Mesenchymal stem cell (in vitro differentiated cells and primary cell): ENCODE measurements at places on chromosomes 2 and 18.

DNA sequence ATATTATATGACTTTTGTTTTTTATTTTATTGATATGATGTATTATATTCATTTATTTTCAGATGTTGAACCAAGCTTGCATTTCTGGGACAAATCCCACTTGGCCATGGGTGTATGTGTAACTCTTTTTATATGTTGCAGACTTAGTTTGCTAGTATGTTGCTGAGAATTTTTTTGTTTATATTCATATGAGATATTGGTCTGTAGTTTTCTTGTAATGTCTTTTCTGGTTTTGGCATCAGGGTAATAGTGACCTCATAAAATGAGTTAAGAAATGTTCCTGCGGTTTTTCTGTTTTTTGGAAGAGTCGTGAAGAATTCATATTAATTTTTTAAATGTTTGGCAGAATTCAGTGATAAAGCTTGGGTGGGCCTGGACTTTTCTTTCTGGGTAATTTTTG lies 88.7 kb downstream of the ASB1 start:
- DNase-seq = no peak
- no peaks in the 10 kb centered on the region for H3K27me3 ChIP-seq
- H3K36me3 ChIP-seq = no peaks in the 10 kb centered on the region
- no peak overlapping the region for H3K4me3 ChIP-seq
- no peak overlapping the region for H3K27ac ChIP-seq

GRCh38 chr2:28543316-28544035 lies 47.6 kb downstream of the PLB1 start:
- no peak for DNase-seq
- peaks cover 21% of the 10 kb centered on the region for H3K27me3 ChIP-seq
- peaks cover 2% of the 10 kb centered on the region for H3K4me1 ChIP-seq
- H3K36me3 ChIP-seq = no peaks in the 10 kb centered on the region
- H3K4me3 ChIP-seq = no peak overlapping the region
- H3K27ac ChIP-seq = no peak overlapping the region

DNA sequence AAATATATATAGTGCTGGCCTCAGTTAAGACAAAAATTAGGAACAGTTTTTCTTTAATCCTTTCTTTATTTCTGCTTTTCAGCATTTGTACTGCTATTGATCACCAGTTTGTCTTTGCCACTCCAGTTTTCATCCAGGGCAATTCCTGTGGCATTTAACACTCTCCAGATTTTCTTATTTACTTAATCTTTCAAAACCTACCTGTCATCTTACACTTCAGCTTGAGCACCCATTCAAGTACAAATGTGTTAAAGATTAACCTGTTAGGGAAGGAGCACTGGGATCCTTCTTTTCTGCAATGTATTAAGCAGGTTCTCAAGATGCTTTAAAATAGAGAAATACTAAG lies 101.8 kb upstream of the SCN1A start:
- no peaks in the 10 kb centered on the region for H3K4me1 ChIP-seq
- H3K4me3 ChIP-seq = no peak overlapping the region
- H3K27me3 ChIP-seq = no peaks in the 10 kb centered on the region
- H3K27ac ChIP-seq = no peak overlapping the region
- no peak for DNase-seq
- no peaks in the 10 kb centered on the region for H3K36me3 ChIP-seq

- H3K27me3 ChIP-seq = no peaks in the 10 kb centered on the region
- DNase-seq = no peak
- H3K36me3 ChIP-seq = peaks cover 8% of the 10 kb centered on the region
- no peak overlapping the region for H3K4me3 ChIP-seq
- no peak overlapping the region for H3K27ac ChIP-seq
- peaks cover 8% of the 10 kb centered on the region for H3K4me1 ChIP-seq
Observed at GRCh38 chr2:232588680-232589585, 38.4 kb downstream of the EIF4E2 start.

DNA sequence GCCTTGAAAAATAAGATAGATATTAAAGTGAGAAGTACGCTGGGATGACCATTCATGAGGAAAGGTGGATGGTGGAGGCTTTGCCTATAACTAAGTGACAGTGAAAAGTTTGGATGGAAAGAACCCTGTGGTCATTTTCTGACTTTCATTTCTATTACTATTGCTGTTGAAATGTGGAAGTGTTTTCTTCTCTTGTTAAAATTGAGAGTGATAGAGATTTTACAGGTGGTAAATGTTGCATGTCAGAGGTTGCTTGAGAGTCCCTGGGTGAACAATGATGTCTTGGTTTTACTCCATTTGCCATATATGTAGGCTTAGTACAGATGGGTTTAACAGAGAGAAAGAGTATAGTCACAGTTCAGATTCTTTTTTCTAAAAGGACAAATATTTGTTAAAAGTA lies 18.4 kb downstream of the NCOA1 start:
- no peaks in the 10 kb centered on the region for H3K4me1 ChIP-seq
- no peaks in the 10 kb centered on the region for H3K36me3 ChIP-seq
- H3K27me3 ChIP-seq = no peaks in the 10 kb centered on the region
- no peak for DNase-seq
- no peak overlapping the region for H3K4me3 ChIP-seq

GRCh38 chr2:23231865-23232264 lies 153.1 kb upstream of the KLHL29 start:
- no peak overlapping the region for H3K4me3 ChIP-seq
- no peaks in the 10 kb centered on the region for H3K36me3 ChIP-seq
- no peak overlapping the region for H3K27ac ChIP-seq
- no peaks in the 10 kb centered on the region for H3K4me1 ChIP-seq

GRCh38 chr2:173690349-173690748 lies 274.8 kb downstream of the SP3 start:
- no peak for DNase-seq
- H3K4me1 ChIP-seq = no peaks in the 10 kb centered on the region
- H3K27me3 ChIP-seq = no peaks in the 10 kb centered on the region
- no peak overlapping the region for H3K27ac ChIP-seq
- no peaks in the 10 kb centered on the region for H3K36me3 ChIP-seq

DNA sequence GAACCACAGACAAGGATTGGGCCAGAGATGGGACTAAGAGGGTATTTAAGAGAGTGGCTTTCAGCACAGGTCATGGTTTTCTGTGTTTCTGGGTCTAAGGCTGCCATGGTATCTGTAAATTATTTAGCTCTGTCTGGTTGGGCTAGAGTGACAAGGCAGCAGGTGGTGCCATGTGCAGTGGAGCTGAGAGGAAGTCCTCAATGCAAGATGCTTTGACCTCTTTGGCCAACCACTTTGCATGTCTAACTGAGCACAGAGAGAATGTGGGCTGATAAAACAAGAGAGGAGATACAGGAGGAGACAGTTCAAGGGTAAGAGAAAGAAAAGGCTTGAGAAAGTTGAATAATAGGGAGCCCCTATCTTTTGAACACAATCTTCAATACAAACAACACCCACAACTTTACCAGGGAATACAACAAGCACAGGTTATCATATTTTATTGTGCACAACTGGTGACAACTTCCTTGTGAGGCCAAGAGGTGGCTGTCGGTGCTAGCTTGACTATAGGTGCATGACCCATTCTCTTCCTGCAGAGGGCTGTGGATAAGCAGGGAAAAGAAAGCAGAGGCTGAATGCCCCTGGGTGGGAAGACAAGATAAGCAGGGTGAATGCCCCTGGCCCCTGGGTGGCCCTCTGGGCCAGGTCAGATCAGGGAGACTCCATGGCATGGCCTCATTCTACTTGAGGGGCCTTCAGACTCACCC lies 12.3 kb downstream of the FLACC1 start:
- no peak overlapping the region for H3K27ac ChIP-seq
- no peaks in the 10 kb centered on the region for H3K27me3 ChIP-seq
- H3K4me1 ChIP-seq = no peaks in the 10 kb centered on the region
- peaks cover 11% of the 10 kb centered on the region for H3K36me3 ChIP-seq
- no peak for DNase-seq

DNA sequence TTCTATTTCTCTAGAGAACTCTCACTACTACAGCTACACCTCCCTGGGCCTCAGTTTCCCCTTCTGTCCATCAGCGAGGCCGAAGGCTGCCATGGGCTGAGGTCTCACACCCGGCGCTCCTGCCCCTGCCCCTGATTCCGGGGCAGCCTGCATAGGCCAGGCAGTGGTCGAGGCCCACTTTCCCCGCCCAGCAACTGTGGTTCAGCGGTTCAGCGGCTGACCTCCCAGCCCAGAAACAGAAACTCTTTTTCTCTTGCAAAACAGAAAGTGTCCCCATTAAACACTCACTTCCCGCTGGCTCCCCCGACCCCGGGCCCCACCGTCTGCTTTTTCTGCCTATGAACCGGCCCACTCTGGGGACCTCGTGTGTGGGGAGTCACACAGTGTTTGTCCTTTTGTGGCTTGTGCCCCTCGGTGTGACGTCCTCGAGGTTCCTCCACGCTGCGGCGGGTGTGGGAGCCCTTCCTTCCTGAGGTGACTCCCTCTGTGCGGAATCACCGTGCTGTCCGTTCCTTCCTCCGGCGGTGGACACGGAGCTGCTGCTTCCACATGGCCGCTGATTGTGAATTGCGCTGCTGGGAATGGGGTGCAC lies 16.0 kb downstream of the PDCD1 start:
- no peak overlapping the region for H3K27ac ChIP-seq
- no peak overlapping the region for H3K4me3 ChIP-seq
- DNase-seq = peak; percentile 26
- no peaks in the 10 kb centered on the region for H3K36me3 ChIP-seq
- peaks cover 20% of the 10 kb centered on the region for H3K27me3 ChIP-seq
